Activated gamma-delta T cell treated with anti-CD3 and anti-CD28 coated beads, Interleukin-2, amount 50 U/mL, for 16 hours (primary cell): ENCODE measurements at places on chromosomes 2 and 18.

- no peak for DNase-seq
Measured at GRCh38 chr2:215878476-215879063, 134.8 kb downstream of the MREG start.

- DNase-seq = no peak
Measured at GRCh38 chr2:17966798-17967197, 88.3 kb downstream of the KCNS3 start.

GRCh38 chr18:51531501-51531900, 334.0 kb upstream of the MEX3C start:
- no peak for DNase-seq

- no peak for DNase-seq
Measured at GRCh38 chr2:101160454-101160853, 9.3 kb upstream of the TBC1D8 start.

DNA sequence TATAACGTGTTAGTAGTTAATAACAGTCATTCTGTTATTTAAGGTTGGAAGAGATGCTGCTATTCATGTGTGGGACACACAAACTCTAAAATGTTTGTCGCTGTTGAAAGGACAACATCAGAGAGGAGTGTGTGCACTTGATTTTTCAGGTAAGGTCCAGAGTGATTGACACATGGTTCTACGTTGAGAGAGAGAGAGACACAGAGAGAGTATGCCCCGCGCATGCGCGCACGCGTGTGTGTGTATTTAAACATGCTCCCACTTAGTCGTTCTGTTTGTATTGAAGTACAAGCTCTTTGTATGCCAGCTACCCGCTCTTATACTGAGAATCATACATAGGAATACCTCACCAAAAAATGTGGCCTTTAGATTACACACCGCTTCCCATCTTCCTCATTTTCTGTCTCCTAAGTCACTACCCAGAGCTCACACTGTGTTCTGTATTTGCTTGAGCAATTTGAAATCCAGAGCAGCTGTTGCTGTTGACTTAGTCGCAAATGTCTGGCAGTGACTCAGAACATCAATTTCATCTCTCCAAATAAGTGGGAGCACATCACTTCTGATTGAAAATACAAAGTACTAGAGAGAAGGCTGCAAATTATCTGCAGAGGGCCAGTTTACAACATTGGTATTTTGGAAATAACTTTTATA, 148.1 kb downstream of the EML6 start:
- no peak for DNase-seq

DNA sequence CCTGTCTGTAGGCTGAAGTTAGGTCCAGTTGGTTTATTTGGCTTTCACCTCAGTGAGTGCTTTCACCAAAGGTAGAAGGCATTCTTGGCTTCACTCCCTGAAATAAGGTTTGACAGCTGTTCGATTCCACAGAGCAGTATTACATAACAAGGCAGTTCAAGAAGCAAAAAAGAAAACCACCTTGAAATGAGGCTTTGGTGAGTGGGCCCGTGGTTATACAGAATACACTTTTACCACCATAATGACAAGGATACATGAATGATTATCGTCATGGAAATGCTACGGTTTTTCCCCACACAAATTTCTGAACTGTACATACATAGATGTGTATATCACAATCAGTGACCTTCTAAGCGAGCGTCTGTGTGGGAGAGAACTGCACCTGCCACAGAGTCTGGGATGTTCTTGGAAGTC, 80.0 kb upstream of the CHRNA1 start:
- no peak for DNase-seq

DNA sequence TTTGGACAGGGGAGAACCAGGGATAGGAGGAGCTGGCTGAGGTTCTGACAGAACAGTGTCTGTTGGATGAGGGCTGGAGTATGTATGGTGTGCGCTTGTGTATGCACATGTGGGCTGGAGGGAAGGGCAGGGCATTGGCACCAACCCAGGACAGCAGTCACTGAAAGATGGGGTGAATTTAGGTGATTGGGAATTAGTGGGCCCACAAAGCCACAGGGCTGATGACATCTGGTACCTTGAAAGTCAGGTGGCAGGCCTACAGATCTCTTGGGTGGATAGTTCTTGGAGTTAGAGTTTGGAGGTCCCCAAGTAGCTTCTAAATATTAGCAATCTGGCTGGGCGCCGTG, 45.7 kb downstream of the C2orf42 start:
- DNase-seq = no peak

DNA sequence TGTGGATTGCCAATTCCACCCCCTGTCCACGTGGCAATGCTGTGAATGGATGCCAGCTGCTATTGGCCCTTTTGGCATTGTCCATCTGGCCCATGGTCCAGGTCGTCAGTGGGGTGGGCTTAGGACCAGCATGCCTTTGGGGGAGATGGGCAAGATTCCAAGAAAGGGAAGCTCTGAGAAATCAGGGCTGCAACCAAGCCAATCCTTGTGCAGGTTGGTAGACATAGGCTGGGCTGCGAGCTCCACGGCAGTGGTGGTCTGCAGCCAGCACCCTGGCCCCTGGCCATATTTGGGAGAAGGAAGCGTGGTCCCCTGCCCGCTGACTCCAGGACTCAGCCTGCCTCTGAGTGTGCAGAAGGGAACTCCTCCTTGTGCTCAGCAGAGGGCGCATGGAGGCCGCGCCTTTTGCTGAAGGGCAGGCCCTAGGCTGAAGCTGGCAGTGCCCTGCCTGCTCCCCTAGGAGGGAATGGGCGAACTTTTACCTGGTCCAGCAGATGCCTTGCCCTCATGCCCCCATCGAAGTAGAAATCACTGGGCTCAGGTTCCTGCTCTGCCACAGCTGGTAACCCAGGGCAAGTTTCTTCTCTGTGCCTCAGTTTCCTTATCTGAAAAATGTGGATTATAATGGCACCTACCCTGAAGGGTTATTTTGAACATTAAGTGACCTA, 5.4 kb downstream of the SPR start:
- DNase-seq = no peak
